ENCODE measurements at places on chromosomes 5 and 9.
A peak's percentile ranks its signal among the peaks of the same experiment; 100 is the strongest.

- no peak for DNase-seq
Measured at GRCh38 chr5:16456103-16456832, 9.3 kb downstream of the ZNF622 start.

DNA sequence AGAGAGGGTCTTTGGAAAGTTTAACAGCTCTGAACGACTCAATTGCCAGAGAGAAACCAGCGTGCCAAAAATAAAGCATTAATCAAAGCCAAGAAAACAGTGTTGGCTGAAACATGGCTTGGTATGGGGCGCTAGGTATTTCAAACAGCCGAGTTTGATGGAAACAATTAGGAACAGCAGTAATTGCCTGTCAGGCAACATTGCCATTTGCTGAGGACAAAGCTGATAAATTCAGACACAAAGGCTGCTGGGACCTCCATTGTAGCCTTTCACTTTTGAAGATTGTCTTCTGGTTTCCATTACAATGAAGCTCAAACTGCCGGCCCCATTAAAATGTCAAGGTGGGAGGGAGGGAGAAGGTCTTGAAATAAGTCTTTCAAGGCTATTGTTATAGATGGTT is 125.4 kb upstream of the SPDL1 start:
- DNase-seq = no peak

GRCh38 chr9:137227054-137227852 is at the start of gene RNF224:
Gene RNF224, plus strand, starts transcription at chr9:137227502. Its CDS starts 834 bp downstream, at chr9:137228336.
- peak; percentile 70 for DNase-seq

DNA sequence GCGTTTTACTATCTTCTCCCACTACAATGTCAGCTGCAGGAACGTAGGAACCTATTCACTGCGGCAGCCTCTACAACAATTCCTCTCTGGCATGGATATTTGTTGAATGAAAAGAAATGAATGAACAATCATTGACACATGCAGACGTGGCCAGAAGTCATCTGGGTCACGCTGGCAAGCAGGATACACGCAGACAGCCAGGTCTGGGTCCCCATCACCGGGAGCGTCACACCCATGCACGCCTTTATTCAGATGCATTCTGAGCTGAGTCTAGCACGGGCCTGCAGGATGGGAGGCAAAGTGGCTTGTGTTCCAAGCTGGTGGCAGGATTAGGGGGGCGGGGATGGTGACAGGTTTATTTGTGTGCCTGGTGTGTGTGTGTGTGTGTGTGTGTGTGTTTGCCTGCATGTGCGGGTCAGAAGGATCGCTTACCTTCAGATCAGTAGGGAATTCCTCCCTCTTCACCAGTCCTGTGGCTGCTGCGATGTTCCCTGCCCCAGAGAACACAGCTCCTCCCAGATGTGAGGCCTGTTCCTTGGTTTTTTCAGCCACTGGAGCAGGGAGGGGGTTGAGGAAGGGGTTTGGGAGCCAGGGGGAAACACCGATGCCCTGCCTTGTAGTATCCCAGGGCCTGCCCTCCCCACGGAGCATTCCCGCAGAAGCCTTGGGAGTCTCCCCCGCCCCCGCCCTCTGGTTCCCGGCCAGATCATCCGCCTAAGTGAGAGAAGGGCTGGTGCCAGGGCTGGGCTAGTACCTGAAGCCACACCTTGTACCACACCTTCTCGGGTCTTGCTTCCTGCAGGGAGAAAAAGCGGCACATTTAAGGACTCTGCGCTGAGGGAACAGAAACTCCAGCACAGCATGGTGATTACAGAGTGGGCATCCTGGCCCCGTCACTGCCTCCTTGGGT is 4.1 kb downstream of the SNCB start:
- no peak for DNase-seq

DNA sequence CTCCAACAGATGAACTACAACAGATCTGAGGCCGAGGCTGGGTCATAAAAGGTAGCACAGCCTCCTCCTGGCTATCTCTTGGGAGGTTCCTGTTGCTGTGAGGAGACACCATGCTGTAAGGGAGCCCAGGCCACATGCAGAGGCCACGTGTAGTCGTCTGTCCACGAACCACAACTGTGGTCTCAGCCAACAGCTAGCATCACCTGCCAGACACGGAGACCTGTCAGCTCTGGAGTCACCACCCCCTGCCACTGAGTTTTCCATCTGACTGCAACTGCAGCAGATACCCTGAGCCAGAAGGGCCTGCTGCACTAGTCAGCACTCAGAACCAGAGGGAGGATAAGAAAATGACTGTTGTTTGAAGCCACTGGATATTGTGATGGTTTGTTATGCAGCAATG is 12.7 kb upstream of the GOLM1 start:
- DNase-seq = no peak
